Naive B cell (primary cell): ENCODE measurements at places on chromosomes 2 and 18.

DNA sequence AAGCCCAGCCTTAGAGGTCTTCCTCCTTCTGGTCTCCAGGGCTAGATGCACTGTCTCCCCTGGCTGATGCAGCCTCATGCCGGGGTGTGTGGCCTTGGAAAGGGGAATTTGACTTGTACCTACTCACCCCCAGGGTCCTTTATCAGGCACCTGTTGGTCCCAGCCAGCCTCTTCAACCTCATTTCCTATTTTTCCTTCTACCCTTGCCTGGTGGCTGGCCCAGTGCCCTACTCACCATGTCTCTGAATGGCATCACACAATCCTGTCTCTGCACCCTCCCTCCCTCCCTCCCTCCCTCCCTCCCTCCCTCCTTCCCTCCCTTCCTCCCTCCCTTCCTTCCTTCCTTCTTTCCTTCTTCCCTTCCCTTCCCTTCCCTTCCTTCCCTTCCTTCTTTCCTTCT is 17.1 kb upstream of the ST3GAL5 start:
- DNase-seq = no peak

- DNase-seq = no peak
Observed at GRCh38 chr2:176234156-176234555, 35.1 kb upstream of the MTX2 start.

DNA sequence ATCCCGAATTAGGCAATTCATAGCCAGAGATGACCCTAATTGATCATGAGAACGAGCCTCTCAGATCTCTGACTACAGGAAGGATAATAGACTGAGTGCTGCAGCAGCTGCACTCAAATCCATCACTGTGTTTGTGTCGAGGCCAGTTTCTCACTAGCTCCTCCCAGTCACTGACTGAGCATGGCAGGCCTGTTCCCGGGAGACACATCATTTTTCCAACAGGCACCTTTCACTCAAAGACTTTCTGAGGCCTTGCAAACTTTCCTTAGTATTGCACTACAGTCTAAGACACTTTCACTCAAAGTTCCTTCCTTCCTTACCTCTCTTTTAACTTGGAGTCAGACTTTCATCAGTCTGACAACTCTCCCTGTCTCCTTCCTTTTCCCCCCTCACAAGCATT is 13.7 kb downstream of the SOS1 start:
- DNase-seq = no peak

- DNase-seq = no peak
Observed at GRCh38 chr2:112547333-112547732, 5.1 kb downstream of the POLR1B start.

GRCh38 chr2:163644238-163644637 is 91.6 kb downstream of the FIGN start:
- DNase-seq = no peak

GRCh38 chr2:139925903-139926302 is 1145.7 kb upstream of the NXPH2 start:
- no peak for DNase-seq

DNA sequence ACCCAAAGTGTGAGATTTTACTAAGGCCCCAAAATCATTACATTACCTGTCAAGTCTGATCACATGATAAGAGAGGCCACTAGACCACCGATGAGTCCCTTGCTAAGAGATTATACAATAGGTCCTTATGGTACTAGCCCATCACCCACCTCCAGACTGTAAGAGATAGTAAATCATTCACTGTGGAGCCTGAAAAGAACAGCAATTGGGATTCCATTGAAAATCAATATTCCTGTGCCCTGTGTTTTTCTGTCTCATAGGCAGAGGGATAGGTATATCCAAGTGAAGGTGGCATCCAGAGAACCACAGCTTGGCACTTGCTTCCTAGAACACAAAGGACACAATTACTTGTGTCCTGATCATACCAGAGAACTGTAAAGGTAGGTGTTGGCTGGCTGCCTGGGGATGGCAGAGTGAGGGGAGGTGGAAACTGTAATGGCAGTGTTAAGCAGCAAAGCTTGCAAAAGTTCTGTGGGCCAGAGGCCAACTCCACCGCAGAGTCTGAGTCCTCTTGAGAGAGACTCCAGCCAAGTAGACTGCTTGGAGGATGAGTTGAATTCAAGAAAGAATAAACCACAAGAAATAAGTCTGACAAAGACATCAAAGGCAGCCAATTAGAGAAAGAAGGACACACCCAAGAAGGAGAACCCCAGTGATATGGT is 102.0 kb upstream of the PIEZO2 start:
- no peak for DNase-seq

- DNase-seq = no peak
Observed at GRCh38 chr2:211829725-211830124, 708.9 kb downstream of the ERBB4 start.

DNA sequence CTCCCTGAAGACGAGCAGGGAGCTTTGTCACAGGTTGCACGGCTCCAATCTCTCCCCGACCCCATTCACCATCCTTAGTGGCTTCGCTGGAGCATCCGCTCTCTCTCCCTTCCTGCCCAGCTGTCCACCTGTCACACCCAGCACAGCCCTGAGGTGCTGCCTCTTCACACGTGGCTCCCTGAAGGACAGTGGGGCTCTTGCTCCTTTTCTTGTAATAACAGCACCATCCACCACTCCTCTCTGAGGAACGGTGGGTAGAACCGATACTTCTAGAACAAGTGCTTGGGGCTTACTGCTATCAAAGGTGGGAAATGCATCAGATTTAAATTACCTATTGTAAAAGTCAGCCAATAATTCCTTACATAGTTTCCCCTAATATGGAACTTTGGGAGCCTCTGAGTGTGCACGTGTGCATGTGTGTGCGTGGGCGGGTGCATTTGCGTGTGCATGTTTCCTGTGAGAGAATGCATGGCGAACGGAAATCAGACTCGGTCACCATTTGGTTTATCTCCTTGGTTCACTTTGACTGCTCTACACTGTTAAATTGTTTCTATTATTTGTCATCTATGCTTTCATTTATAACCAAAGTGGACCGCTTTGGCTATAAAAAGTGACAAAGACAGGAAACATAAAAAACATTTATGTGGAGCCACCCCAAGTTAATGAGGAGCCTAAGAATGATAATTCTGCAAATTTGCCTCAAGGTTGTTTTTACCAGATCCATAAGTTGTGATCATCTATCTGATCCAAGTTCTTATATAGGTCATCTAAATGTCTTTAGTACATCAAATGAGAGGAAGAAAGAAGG is 39.1 kb downstream of the KLHL29 start:
- no peak for DNase-seq

GRCh38 chr2:218307415-218308090 is 15.2 kb upstream of the TMBIM1 start:
- no peak for DNase-seq

- no peak for DNase-seq
Observed at GRCh38 chr2:64998658-64999061, 9.5 kb downstream of the SLC1A4 start.

DNA sequence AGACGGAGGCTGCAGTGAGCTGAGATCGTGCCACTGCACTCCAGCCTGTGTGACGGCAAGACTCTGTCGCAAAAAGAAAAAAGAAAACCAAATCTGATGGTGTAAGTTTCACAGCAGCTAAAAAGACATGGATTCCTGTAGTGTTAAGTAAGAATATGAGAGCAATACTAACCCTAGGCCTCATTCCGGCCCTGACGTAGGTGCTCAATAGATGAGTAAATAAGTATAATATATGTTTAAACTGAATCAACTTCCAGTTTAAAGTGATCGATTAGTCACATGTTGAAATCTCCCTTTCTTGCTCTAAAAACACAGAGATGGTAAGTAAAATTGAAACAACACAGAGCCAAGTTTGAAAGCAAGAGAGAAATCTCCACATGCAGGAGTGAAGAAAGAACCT is 8.0 kb downstream of the ME2 start:
- DNase-seq = no peak

- no peak for DNase-seq
Observed at GRCh38 chr2:98234776-98235175, 111.5 kb upstream of the CNGA3 start.

- no peak for DNase-seq
Observed at GRCh38 chr18:25544546-25545287, 192.8 kb upstream of the ZNF521 start.
